Mammary epithelial cell (primary cell): ENCODE measurements at places on chromosomes 5 and 9.

GRCh38 chr5:148776261-148776660, 50.1 kb upstream of the ADRB2 start:
- no peak for DNase-seq

- DNase-seq: no peak
These were observed 751.5 kb downstream of the MAT2B start for GRCh38 chr5:164256954-164257353.

DNA sequence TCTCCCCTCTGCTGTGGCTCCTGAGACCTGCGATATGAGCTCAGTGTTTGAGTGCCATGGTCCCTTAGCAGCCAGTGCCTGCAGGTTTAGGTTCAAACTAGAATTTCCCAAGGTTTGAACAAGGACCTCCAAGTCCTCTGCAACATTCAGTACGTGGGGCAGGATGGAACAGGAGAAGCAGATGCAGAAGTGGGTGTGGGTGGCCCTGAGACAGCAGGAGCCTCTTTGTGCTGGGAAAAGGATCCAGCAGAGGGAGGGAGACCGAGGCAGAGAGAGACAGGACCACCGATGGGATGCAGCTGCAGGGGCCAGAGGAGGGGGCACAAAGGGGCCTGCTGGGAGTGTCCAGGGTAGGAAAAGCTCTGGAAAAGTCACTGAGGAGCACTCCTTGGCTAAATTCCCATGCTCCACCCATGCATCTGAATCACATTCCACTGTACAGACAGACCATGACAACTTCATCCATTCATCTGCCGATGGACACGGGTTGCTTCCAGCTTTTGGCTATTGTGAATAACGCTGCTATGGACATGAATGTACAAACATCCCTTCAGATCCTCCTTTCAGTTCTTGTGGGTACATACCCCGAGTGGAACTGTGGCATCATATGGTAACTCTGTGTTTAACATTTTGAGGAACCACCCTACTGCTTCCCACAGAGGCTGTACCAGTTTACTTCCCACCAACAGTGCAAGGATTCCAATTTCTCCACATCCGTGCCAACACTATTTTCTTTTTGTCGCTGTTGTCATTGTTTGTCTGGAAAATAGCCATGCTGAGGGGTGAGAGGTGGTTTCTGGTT, 26.7 kb upstream of the SUSD3 start:
- no peak for DNase-seq

GRCh38 chr5:163498886-163499285, 6.5 kb upstream of the MAT2B start:
- DNase-seq: peak; percentile 13

GRCh38 chr5:1662559-1663085, 137.0 kb downstream of the MRPL36 start:
- no peak for DNase-seq

- DNase-seq: no peak
These were observed 27.4 kb upstream of the ANKRD33B start for GRCh38 chr5:10536511-10536910.

DNA sequence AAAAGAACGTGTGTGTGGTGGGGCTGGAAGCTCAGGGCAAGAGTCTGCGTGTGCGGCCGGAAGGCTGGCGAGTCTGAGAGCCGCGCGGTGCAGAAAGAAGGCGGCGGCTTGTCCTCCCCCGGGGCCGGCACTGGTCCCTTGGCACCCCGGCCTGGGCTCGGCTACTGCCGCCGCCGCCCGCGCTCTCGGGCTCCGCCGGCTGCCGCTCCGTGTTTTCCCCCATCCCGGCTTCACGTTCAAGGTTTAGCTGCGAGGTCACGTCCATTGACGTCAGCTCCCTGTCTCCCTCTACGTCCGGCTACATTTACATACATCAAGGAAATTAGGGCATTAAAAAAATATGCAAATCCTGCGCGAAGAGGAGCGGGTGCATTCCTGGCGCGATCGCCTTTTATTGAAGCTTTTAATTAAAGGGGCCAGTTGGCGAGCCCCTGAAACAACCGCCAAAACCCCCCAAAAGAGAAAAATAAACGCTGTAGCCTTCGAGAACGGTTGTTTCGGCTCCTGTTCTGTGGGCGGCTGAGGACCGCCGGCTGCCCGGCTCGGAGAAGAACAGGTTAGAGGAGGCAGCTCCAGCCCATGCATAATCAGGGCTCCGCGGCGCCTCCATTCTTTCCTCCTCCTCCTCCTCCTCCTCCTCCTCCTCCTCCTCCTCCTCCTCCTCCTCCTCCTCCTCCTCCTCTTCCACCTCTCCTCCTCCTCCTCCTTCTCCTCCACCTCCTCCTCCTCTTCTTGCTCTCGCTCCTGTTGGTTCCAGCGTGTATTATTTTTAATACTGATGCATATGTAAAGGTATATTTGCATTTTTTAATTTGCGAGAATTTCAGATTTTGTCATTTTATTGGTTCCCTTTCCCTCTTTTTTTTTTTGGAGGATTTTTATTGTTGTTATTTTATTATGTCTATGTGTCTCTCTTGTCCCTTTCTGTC, 207.0 kb downstream of the MEF2C start:
- DNase-seq: no peak

DNA sequence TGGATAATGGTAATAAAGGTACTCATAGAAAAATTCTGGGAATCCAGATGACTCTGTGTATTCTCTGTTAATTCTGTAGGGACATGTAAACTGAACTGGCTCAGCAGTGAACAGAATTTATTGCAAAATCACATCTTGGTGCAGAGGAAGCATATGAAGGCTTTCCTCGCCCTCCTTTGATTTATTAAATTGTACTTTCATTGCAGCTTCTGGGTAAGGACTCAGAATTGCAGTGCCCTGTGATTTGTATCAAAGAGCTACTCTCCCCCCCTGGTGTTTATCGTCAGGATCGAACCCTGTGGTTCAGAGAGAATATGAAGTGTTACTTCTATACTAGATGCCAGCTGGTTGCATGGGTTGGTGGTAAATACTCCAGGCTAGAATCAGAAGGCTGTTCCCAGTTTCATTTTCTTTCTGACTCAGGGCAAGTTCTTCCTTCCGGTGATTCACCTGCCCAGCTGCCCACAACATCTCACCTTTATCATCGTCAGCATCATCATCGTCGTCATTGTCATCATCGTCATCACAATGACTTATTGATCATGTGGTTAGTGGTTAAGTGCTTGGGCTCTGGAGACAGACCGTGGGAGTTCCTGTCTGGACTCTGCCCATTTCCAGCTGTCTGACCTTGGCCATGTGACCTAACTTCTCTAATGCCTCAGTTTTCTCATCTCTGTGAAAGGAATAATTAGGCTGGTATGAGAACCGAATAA, 238.8 kb downstream of the ARHGAP26 start:
- DNase-seq: peak; percentile 100

- no peak for DNase-seq
These were observed 4.4 kb upstream of the TENT4A start for GRCh38 chr5:6708814-6709213.

GRCh38 chr9:126063326-126063725, 263.3 kb upstream of the MVB12B start:
- no peak for DNase-seq

- peak; percentile 7 for DNase-seq
These were observed 142.3 kb upstream of the FSTL4 start for GRCh38 chr5:133754575-133755169.

GRCh38 chr5:81212211-81212751, 20.8 kb upstream of the CKMT2 start:
- DNase-seq: no peak

- peak; percentile 27 for DNase-seq
These were observed 839 bp downstream of the GABRG2 start for GRCh38 chr5:162068412-162068811.

GRCh38 chr9:94097788-94098414, 13.6 kb downstream of the PTPDC1 start:
- DNase-seq: peak; percentile 88
